ENCODE measurements at places on chromosomes 7 and 10.

DNA sequence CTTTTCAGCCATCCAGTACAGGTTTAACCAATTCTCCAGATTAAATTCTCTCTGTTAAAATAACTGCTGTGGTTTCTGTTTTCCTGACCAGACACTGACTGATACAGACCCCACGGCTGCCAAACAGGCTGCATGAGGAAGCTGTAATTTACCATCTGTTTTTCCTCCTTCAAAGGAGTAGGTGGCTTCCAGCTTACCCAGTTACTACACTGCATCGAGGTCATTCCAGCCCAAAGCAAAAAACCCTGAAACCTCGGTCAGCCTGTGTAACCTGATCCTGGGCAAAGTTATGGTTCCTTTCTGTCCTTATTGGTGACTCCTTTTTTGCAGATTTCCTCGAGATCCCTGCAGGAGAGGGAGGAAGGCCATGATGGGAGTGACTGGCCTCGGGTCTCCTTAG is 27.9 kb upstream of the LOXL4 start:
- peak; percentile 53 for DNase-seq

- no peak for DNase-seq
Measured at GRCh38 chr10:2619916-2620315, 447.4 kb upstream of the PFKP start.

- DNase-seq: no peak
Measured at GRCh38 chr7:135995748-135996147, 18.6 kb upstream of the MTPN start.

DNA sequence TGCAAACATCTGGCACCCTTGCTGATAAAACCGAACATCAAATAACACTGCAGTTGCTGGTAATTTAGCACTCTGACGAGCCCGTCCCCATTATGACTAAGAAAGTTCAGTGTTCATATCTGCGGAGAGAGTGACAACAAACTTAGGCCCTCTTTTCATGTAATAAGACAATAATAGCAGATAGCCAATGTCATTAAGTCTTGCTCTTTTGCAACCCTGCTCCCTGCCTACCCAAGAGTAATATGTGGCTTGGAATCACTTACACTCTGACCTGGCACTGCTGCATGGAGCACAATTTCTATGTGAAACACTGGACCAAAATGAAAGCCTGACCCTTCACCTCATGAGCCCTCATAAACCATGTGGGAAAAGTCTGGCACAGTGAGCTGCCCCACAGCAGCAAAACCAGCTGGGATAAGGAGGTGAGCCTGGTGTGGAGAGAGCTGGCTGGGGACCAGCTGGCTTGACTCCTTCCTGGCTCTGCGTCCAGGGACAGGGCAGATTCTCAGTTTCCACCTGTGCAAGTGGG is 86.5 kb downstream of the HIPK2 start:
- DNase-seq: no peak

DNA sequence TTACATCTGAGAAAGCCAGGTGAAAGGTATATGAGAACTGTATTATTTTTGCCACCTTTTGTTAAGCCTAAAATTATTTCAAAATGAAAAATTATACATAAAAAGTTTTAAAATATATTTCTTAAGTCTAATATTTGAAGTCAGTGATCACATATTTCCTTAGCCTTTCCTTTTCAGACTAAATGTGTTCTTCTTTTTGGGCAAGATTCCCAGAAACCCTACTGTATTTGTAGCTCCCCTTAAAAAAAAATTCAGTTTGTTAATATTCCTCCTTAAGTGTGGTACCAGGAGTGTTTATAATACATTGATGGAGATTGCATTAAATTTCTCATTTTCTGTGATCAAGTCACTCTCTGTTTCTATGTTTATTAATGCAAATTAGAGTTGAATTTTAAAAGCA is 22.8 kb downstream of the DNAJC1 start:
- no peak for DNase-seq

DNA sequence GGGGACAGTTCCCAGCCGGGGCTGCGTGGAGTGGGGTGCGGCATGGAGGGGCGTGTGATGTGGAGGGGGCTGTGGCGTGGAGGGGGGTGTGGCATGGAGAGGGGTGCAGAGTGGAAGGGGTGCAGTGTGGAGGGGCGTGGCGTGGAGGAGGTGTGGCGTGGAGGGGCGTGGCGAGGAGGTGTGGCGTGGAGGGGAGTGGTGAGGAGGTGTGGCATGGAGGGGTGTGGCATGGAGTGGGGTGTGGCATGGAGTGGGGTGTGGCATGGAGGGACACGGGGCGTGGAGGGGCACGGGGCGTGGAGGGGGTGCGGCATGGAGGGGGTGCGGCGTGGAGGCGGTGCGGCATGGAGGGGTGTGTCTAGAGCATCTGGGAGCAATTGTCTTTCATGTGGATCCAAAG is 33.6 kb downstream of the NKX6-2 start:
- DNase-seq: no peak

DNA sequence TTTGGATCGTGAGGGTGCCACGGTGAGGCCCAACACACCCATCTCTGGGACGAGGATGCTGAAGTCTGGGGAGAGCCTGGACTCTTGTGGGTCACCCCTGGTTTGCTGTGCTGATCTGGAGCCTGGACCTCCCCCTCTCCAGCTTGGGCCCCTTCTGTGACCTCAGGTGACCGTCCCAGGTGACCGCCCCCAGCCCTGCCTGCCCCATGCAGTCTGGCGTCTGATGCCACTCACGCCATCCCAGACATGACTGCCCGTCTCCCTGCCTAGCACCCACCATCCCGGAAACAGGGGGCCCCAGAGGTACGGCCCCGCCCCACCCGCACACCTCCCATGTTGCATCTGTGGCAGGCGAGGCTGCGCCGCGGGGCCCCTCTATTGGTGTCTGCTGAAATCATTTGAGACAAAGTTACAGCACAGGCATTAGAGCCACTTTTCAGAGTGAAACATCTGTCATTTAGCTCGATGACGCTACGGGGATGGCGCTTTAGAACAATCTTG is 21.1 kb downstream of the UNCX start:
- no peak for DNase-seq

DNA sequence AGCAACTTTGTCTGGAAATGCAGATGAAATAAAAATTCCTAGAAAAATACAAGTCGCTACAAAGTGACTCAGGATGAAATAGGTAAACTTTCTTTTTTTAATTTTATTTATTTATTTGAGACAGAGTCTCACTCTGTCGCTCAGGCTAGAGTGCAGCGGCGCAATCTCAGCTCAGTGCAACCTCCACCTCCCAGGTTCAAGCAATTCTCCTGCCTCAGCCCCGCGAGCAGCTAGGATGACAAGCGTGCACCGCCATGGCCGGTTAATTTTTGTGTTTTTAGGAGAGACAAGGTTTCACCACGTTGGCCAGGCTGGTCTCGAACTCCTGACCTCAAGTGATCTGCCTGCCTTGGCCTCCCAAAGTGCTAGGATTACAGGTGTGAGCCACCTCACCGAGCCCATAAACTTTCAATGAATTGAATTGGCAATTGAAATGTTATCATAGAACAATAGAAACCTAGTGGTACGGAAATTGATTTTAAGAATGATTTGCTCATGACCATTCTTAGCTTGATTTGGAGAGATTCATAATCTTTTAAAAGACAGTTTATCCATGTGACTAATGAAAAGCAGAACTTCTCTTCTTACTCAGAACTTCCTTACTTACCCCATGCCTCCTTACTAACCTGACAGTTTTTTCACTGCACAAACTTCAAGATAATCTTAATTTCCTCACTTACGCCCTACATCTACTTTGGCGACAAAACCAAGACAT is 161.7 kb downstream of the FAM107B start:
- no peak for DNase-seq

- DNase-seq: no peak
Measured at GRCh38 chr7:73758581-73759138, 11.4 kb downstream of the CLDN3 start.

All from AG08395 (cell line).